ENCODE measurements at places on chromosomes 6 and 20.

DNA sequence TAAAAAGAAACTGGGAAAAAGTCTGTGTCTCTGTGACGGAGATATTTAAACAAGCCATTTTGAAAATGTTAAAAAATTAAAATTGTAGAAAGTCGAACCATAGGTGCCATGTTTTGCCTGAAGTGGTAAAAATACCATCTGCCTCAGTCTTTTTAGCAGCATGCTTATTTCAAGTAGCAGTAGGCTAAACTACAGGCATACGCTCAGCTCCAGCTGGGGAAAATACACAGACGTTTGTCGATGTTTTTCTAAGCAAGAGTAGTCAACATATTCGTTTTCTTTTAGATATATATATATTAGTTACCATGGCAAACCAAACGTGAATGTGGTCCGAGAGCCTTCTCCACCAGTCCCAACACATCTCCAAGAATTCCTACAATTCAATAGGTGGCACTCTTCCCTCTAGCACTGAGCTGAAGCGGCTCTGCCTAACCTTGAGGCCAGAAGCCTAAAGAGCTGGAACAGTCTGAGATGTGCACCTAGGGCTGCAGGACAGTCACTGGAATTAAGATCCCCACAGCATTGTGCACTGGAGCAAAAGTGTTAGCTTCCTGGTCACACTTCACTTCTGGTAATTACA lies 70.2 kb upstream of the BEND3 start:
- peak; percentile 58 for DNase-seq

GRCh38 chr20:44066645-44067606 lies 120.1 kb downstream of the JPH2 start:
- no peak for DNase-seq

GRCh38 chr6:6631534-6632276 lies 43.2 kb downstream of the LY86 start:
- DNase-seq, result no peak

GRCh38 chr6:84332139-84333034 lies 104.9 kb upstream of the CEP162 start:
- no peak for DNase-seq

DNA sequence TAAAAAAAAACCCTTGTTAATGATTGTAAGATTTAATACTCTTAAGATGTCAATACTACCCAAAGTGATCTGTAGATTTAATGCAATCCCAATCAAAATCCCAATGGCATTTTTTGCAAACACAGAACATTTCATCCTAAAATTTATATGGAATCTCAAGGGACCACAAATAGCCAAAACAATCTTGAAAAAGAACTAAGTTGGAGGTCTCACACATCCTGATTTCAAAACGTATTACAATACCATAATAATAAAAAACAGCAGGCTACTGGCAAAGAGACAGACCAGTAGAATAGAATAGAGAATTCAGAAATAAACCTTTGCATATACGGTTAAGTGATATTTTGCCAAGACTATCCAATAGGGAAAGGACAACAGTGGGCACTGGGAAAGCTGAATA lies 331.9 kb upstream of the JARID2 start:
- DNase-seq, result no peak

DNA sequence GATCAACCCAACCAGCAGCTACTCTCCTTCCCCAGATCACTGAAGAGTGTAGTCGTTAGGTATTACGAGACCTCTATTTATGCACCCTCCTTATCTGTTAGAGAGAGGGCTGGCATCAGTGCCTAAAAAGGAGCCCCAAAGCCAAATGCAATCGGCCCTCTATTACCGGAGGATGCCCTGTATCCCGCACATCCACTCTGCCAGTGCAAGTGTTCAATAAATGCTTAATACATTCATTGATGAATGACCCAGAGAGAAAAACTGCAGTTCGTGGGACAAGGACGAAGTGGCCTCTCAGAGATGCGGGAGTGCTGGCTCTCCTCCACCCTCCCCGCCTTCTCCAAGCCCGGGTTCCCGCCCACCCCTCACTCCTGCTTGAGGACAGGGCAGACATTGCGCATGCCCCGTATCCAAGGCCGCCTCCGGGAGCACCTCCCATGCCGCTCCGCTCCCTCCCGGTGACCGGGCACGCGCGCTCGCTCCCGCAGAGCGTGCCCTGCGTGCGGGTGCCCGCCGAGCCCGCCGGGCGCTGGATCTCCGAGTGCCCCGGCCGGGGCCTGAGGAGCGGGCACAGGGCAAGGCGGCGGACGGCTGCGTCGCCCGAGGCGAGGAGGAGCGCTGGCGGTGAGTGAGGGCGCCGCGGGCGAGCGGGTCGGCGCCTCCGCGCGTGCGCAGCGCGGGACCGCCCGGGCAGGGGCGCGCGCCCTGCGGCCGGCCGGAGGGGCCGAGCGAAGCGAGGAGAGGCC lies 27.2 kb upstream of the BTBD3 start:
- peak; percentile 97 for DNase-seq
